ENCODE measurements at places on chromosomes 4 and X.

DNA sequence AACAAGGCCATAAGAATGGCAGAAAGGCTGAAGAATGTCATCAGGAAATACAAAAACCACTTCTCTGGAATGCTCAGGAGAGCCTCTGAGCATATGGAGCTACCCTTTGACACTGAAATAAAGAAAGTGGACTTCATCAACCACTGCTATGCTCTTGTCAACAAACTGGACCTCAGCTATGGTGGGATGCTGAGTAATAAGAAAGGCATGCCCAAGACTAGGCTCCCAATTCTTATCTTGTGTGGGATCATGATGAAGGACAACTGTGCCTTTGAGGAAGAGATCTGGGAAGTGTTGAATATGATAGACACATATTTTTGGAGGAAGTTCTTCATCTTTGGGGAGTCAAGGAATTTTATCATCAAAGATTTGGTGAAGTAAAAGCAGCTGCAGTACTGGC, 86.9 kb upstream of the MAGEB16 start:
- no peak for DNase-seq

- DNase-seq, result no peak
These were observed 98.6 kb upstream of the LANCL3 start for GRCh38 chrX:37472836-37473235.

DNA sequence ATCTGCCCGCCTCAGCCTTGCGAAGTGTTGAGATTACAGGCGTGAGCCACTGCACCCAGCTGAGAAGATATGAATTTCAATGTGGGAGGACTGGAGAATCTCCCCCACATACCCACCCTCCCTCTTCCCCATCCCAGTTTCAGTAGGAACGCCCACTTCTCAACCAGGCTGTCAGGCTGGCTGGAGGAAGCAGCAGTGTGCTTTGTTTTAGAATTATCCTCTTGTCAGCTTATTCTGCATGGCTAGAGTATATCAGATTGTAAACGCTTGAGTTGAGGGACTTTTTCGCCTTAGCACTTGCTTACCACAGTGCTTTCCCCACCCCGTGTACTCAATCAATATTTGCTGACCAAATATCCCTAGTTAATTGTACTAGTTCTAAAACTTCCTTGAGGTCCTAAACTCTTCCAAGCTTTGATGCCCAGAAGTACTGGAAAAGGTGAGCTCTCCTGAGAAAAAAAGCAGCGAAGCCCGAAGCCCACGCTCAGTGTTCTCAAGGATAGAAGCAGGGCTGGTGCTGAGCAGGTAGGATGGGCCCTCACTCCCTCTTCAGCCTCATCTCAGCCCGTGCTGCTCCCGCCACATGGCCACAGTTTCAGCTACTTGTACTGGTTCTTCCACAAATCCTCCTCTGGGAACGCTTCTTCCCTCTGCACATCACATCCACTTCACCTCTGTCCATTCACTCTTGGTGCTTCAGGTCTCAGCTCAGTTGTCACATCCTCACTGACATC, 7.3 kb upstream of the ARHGAP10 start:
- DNase-seq, result no peak

GRCh38 chr4:111330786-111331185, 707.9 kb upstream of the PITX2 start:
- DNase-seq, result no peak

GRCh38 chr4:100827756-100828155, 309.9 kb upstream of the EMCN start:
- no peak for DNase-seq

DNA sequence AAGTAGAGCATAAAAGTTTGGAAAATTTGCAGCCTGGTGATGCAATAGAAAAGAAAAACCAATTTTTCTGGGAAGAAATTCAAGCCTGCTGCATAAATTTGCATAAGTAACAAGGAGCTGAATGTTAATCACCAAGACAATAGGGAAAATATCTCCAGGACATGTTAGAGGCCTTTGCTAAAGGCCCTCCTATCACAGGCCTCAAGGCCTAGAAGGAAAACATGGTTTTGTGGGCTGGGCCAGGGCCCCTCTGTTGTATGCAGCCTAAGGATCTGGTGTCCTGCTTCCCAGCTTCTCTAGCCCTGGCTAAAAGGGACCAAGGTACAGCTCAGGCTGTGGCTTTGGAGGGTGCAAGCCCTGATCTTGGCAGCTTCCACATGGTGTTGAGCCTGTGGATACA, 6.2 kb upstream of the RTL3 start:
- DNase-seq, result no peak

- DNase-seq, result peak; percentile 21
These were observed 52.2 kb downstream of the FRYL start for GRCh38 chr4:48727666-48728459.

DNA sequence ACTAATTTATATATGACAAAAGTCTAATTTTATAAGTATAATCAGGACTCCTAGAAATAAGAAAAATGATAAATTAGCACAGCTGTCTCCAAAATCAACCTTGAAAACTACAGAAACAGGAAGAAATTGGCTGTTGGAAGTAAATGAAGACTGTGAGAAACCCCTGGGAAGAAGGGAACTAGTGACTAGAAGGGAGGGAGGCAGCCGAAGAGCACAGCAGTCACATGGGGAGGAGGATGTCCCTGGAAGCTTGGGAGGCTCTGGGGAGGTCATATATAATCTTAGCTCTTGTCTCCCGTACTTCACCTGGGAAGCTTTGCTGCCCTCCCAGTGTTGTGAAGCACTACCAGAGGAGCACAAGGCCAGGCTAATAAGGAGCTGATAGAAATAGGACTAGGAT, 8.9 kb upstream of the TMA16 start:
- no peak for DNase-seq

- DNase-seq, result no peak
These were observed 20.6 kb downstream of the RTL5 start for GRCh38 chrX:72110876-72111708.

Data from OCI-M1 (cell line).